ENCODE measurements at places on chromosomes 5 and 9.

DNA sequence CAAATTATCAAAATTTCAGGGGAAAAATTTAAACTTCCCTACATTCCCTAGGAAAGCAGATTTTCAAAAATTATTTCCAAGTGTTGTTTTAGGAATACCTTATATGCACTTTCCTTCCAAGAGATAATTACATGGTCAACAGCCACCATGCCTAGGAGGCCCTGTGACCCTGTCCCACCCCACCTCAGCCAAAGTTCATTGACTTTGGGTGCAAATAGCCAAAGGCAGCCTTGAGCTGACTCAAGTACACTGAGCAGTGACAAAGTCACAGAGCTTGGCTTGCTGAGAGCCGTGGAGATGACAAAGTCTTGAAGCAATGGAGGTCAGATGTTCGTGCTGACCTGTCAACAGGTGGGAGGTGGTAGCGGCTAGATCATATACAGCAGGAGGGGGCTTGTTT lies 24.3 kb upstream of the FBP1 start:
- no peak for DNase-seq

DNA sequence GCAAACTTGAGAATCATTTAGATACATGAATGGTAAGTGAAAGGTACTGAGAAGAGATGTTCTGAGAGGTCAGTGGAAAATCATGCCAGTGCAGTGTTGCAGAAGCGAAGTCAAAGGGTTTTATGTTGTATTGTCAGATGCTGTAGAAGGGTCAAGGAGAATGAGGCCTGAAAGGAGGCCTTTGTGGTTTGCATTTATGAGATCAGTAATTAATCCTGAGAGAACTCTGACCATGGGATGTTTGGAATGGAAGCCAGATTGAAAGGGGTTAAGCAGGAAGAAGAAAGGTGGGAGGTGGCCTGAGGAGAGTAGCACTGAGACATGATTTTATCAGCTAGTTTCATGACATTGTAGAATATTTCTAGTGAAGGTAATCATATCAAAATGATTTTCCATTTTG lies 97.8 kb downstream of the ZSWIM6 start:
- no peak for DNase-seq

DNA sequence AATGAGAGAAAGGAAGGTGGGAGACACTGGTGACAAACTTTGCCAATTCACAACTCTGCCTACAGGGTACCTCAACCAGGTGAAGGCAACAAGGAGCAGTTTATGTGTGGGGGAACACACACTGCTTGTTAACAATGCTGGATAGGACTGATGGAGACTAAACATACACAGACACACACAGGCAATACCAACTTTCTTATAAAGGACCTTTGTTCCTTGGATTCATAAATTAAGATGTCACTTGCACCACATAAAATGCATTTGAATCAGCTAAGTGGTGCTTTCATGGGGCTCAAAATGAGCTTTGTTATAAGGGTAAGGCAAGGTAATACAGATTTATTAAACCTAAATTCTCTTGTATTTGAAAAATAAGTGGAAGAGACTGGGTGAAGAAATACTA lies 4.0 kb downstream of the TSTD2 start:
- DNase-seq: no peak

DNA sequence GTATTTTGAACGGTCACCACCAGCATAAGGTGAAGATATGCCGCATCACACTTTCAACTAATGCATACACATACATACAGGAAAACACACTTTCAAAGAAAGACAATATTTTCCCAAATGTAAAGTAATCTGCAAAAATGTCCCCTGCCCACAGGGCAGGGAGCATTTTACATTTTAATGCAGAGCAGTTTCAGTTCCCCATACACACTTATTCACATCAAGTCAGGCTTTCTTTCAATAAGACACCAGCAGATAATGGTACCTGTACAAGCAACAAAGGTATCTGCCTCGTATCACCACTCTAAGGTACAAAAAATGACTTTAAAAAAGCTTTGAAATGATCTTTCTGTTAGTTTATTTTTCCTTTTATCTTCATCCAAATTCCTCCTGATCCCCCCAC lies 247.1 kb upstream of the CCNG1 start:
- DNase-seq: no peak

DNA sequence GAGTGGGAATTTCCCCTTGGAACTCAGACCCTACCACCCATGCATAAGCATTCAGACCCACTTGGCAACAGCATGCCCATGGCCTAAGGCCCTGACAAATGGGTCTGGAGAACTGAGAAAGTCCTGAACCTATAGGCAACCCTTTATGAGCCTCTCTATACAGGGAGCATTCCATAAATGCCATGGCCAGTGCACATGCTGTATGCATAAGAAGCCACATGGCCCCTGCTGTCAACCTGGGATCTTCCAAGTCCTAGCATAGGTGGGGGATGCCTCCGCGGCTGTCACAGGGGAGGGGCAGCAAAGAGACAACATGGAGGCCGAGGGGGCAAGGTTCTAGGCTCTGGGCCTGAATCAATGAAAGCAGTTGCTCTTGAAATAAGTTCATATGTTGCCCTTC lies 8.2 kb upstream of the NIPAL4 start:
- no peak for DNase-seq

DNA sequence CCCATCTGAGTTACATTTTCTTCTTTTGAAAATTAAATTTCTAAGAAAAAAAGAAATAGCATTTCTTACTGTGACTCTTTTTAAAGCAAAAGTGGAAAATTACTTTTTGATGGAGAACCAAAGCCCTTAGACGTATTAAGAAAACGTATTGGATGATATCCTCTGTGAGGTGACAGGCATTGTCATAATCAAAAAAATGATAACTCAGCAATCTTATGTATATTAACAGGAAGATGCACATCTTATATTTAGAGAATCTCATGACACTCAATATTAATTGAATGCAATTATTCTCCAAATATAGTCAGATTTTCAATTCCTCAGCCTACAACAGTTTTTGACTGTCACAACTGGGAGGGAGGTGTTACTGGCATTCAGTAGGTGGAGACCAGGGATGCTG lies 25.1 kb downstream of the FGF10 start:
- DNase-seq: no peak

- no peak for DNase-seq
Observed at GRCh38 chr9:137478962-137479861, 20.1 kb upstream of the NSMF start.

- peak; percentile 51 for DNase-seq
Observed at GRCh38 chr9:137305060-137305797, 3.2 kb upstream of the NRARP start.

DNA sequence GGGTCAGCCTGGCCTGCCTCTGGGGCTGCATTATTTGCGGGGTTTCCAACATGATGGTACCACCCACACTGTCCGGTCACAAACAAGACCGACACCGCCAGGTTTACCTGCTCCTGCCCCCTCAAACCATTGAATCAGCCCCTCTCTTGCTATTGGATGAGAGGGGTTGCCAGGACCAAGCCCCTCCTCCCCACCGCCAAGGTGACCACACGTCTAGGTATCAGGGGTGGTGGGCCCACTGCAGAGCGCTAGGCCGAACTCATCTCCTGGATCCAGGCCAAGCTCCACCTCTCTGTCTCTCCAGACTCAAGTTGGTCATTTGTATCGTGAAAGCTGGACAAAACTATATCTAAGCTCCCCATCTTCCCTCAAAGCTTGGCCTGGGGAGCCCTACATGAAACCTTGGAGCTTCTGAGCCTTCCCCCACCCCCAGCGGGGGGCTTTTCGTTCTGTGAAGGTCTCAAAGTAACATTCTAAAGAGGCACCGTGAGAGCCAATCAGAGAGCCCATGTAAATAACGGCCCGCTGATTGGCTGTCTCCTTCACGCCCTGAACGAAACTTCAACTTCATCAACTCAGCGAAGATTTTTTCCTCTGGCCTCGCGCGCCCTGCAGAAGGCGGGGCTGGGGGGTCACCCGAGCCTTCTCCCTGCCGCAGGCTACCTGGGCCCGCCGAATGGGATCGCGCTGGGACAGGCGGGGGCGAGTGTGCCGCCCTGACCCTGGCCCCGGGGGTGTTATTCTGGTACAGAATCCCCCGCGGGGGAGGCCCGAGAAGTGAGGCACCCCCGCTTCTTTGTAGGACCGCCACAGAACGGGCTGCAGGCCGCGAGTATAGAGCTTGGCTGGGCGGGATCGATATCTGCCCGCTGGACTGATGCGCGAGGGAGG lies 49.6 kb upstream of the PSD2 start:
- no peak for DNase-seq

GRCh38 chr9:87324613-87325194 lies 173.0 kb upstream of the DAPK1 start:
- no peak for DNase-seq

DNA sequence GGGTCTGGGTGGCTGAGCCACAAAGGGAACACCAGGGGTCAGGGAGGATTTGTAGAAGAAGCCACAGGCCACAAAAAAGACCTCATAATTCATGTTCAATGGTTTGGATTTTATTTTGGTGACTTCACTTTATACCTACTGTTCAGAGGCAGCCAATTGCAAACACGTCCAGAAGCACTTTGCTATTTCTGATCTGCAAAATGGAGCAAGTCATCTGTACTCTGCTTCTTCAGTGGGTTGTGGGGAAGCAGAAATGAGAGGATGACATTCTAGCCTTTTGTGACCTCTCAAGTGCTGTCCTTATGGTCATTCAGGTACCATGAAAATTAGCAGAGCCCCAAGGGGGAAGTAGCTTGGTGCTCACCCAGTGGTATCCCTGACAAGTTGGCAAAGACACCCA lies 2.5 kb upstream of the KCNIP1 start:
- no peak for DNase-seq

DNA sequence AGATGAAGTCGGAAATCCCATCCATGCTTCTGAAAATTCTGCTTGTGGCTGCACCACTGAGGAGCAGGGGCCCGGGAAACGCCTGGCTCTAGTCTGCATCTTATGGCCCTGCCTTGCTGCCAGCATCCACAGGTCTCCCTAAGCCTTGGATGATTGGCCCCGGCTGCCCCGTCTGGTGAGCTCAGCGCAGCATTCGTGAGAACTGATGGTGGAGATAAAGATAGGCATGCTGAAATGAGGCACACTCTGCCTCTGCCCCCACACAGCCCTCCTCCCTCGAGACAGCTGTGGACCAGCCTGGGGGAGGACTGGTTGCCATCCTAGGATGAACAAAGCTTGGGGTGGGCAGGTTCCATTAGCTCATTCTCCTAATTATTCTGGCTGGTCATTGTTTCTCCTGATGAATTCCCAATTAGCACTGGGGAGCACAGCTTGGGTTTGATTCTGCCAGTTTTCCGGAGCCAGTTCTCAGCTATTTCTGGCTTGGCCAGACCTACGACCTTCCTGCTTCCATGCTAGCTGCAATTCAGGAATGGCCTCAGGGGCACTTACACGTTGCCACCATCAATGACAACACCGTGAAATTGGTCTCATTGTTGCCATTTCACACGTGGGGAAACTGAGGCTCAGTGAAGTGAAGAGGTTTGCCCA lies 62.8 kb upstream of the CPEB4 start:
- no peak for DNase-seq

DNA sequence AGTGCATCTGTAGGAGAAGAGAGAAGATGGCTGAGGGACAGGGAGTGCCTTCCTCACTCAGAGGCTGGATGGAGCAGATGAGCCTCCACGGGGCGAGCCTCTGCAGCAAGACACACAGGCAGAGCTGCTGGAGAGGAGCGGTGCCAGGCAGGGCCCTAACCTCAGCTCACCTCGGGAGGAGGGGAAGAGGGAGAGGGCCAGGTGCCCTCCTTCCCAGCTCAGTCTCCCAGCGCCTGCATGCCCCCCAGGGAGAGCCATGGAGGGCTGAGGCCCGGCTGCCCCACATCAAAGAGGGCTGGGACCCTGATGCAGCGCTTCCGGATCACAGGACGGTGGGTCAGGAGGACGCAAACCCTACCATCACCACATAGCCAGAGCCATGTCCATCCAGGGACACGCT lies 13.6 kb upstream of the SPATA31E1 start:
- no peak for DNase-seq

DNA sequence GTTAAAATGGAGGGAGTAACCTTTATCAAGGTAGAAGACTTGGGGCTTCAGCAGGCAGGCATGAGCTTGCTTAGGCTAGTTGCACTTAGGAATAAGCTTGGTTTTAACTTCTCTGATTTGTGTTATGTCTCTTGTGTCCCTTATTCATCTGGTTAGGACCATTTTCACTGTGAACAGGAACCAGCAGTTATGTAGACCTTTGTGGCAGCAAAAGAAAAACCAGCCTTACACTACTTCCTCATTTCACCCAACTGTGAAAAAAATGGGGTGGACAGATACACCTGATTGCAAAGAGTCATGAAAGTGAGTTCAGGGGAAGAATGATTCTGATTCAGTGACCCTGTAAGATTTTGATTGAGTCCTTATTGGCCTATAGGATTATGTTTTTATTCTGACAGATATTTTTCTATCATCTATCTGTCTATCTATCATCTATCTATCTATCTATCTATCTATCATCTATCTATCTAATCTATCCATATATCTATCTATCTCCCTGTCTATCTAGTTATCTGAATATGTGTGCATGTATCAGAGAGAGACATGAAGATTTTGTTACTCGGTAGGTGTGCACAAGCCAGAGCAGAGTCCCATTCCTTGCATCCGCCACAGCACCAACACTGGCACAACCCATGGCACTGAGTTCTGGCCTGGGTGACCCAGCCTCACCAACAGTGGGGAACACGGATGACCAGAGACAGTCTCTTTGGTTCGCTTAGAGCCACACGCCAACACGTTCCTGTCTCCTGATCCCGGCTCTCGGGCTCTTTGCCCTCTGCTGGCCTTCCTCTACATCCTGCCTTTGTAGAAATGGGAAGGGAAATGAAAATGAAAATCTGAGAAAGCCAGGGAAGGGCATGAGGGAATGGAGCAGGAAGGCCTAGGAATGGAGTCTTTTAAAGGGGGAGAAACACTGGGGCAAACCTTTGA lies 1.3 kb upstream of the ZNF366 start:
- no peak for DNase-seq

DNA sequence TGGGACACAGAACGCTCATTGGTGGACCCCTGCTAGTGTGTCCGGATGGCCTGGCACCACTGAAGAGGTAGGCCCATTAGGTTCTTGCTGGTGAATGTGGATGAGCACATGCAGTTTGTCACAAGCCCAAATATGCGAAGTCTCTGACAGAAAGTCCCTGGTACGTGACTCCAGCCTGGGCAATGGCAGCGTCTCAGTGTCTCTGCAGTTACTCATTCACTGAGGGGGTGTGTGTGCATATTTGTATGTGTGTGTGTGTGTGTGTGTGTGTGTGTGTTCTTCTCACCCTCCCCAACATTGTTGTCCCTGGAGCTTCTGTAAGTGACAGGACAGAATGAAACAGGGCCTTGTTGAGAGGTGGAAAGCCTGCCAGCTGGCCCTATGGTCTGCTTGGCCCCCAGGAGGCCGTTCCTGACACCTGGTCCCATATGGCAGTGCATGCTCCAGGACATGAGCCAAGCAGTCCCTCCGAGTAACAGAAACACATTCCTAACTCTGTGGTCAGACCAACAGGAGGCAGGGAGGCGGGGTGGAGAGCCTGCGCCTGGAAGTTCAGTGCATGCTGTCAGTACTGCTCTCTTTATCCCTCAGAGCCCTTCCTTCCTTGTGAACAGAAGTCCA lies 169.9 kb downstream of the SLC28A3 start:
- DNase-seq: no peak

- DNase-seq: no peak
Observed at GRCh38 chr9:3848445-3849114, 322.8 kb upstream of the RFX3 start.
